ENCODE measurements at places on chromosomes 5 and 9. TPM values are rescaled to one million over a fixed set of nuclear protein-coding genes. Genes with fewer than 3 reads are reported as not detected.

The LOX gene
- total RNA-seq = 1.6 TPM

The TRPM3 gene
- not detected for total RNA-seq

The FST gene
- total RNA-seq = 1.7 TPM

The ENTREP1 gene
- total RNA-seq = 0.70 TPM

The NXNL2 gene
- total RNA-seq = 0.99 TPM

The C5orf58 gene
- total RNA-seq = not detected

The CBY3 gene
- not detected for total RNA-seq

The CDHR2 gene
- total RNA-seq = 0.12 TPM

The GAS1 gene
- total RNA-seq = 0.10 TPM

The PWWP2A gene
- total RNA-seq = 7.7 TPM

The GTF2H2 gene
- total RNA-seq = 10.1 TPM

The PRDM9 gene
- total RNA-seq = not detected

The CCNO gene
- total RNA-seq = 4.3 TPM

The KLF9 gene
- total RNA-seq = 2.9 TPM

The CER1 gene
- not detected for total RNA-seq

The ENHO gene
- 0.88 TPM for total RNA-seq

The SPINK1 gene
- 0.63 TPM for total RNA-seq

The KIAA1191 gene
- total RNA-seq = 102 TPM

The DMRT3 gene
- not detected for total RNA-seq

The SCGB3A2 gene
- not detected for total RNA-seq

The INSL4 gene
- total RNA-seq = 17.9 TPM

The CCDC112 gene
- 6.5 TPM for total RNA-seq

The OBP2B gene
- not detected for total RNA-seq

The MAP1B gene
- 59.4 TPM for total RNA-seq

The SPINK4 gene
- total RNA-seq = not detected

The CDH9 gene
- total RNA-seq = not detected

The F12 gene
- total RNA-seq = 22.1 TPM

The ABLIM3 gene
- 19.6 TPM for total RNA-seq

The CDC20B gene
- total RNA-seq = 0.07 TPM

The SNCAIP gene
- total RNA-seq = not detected

The DMRTA1 gene
- total RNA-seq = 0.53 TPM

The PCDHB8 gene
- total RNA-seq = 0.30 TPM

The IL3 gene
- total RNA-seq = not detected

The MAMDC2 gene
- 0.16 TPM for total RNA-seq

The PRSS3 gene
- 9.9 TPM for total RNA-seq

The HAVCR1 gene
- 50.1 TPM for total RNA-seq

The GARIN3 gene
- total RNA-seq = not detected

The LIX1 gene
- not detected for total RNA-seq

The RNF183 gene
- total RNA-seq = not detected
